ENCODE measurements at places on chromosomes 3 and 15.

GRCh38 chr3:79086514-79086913 is 681.3 kb downstream of the ROBO1 start:
- DNase-seq = peak; percentile 9

DNA sequence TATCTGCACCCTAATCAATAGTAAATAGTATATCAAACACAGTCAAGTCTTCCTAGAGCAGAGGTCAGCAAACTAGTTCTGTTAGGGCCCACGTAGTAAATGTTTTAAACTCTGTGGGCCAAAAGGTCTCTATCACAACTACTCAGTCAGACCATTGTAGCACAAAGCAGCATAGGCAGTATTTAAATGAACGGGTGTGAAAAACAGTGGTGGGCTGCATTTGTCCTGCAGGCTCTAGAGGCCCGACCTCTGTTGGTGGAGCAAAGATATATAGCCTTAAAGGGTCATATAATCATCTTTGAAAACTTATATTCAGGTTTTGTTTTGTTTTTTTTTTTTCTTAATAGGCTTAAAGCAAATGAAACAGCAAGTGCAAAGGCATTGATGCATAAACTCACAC is 326.4 kb upstream of the TRIM42 start:
- no peak for DNase-seq

DNA sequence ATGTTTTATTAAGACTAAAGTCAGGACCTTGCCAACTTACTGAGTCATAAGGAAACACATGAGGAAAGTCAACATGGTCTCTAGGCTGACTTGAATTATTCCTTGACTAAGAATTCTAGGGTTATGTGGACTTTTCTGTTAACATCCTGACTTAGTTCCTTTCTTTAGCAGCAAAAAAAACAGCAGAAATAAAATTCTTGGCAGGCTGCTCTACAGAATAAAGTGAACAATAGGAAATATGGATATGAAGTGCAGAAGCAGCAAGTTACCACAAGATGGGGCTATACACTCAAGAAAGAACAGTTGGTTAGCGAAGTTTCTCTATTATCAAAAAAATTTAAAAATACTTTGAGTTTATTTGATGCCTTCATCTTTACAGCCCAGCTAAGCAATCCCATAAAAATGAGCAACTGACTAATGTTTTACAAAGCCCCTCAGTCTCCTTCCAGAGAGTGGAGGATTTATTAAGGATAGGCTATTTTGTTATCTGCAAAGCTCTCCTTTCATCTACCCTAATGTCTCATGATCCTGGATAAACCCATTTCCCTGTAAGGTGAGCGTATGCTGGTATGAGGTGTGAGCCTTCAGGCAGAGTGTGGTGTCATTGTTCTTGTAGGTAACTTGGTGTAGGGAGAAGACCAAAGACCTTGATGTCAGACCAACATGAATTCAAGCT is 23.1 kb upstream of the MCCC1 start:
- no peak for DNase-seq

DNA sequence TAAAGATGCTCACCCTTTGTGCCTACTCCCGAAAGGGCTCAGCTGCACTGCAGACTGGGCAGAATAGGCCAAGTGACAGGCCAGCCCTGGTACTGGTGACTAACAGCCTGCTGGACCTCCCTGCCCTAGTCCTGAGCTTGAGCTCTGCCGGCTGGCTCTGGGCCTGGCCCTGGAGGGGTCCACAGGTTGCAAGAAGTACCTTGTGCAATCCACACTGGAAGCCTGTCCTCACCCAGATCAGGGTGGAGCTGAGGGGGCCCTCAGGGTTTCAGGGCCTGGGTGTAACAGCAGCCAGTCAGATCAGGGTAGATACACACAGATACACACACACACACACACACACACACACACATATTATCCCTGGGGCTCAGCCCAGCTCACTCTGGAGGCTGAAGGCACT is 27.3 kb upstream of the PLA2G4D start:
- DNase-seq = no peak

- DNase-seq = no peak
Measured at GRCh38 chr3:194730365-194730764, 44.7 kb downstream of the FAM43A start.

- no peak for DNase-seq
Measured at GRCh38 chr3:23055733-23056376, 147.3 kb upstream of the UBE2E2 start.

DNA sequence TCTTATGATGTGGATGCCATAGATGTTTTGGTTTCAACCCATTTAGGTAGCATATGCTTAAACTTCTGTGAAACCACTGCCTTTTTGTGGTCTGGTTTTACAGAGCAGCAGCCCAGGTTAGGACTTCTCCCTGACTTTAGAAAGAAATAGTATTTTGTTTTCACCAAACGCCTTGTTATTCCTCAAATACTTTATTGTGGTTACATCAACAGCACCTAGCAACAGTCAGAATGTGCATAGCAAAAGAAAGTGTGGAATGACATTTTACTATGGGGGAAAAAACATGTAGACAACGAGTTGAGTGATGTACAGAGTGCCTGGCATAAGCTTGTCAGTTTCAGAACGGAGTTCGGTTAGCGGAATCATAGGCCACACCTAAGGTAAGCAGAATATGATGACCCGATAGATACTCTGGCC is 159.2 kb downstream of the TPRG1 start:
- no peak for DNase-seq

- DNase-seq = no peak
Measured at GRCh38 chr3:5255404-5256344, 68.2 kb downstream of the EDEM1 start.

- DNase-seq = no peak
Measured at GRCh38 chr3:118144919-118145318, 889.7 kb downstream of the IGSF11 start.

DNA sequence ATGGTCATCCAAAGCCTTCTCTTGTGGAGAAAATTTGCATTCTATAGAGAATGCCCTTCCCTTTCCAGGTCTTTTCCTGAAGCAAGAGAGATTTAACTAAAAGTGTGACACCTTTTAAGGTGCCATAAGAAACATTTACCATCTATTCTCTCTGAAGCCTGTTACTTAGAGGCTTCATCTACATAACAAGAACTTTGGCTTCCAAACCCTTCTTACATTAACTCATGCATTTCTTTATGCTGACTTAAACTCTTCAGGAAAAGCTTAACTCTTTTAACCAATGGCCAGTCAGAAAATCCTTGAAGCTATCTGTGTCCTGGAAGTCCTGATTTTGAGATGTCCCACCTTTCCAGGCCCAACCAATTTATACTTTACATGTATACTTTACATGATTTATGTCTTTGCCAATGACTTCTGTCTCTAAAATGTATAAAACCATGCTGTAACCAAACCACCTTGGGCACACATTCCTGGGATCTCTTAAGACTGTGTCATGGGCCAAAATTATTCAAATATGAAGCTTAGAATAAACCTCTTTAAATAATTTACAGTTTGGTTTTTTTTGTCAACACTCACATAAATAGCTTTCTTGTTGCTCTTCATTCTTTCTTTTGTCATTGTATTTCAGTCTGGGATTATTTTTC is 472.6 kb upstream of the NECTIN3 start:
- no peak for DNase-seq

- no peak for DNase-seq
Measured at GRCh38 chr3:113536627-113537101, 4.3 kb downstream of the SIDT1 start.

GRCh38 chr15:78906316-78906620 is 33.6 kb downstream of the MORF4L1 start:
- no peak for DNase-seq

- DNase-seq = no peak
Measured at GRCh38 chr3:128051459-128051836, 789 bp upstream of the SEC61A1 start.
